Activated T-cell treated with anti-CD3 and anti-CD28 coated beads, Interleukin-2, amount 50 U/mL, for 72 hours (primary cell): ENCODE measurements at places on chromosomes 4 and X.

DNA sequence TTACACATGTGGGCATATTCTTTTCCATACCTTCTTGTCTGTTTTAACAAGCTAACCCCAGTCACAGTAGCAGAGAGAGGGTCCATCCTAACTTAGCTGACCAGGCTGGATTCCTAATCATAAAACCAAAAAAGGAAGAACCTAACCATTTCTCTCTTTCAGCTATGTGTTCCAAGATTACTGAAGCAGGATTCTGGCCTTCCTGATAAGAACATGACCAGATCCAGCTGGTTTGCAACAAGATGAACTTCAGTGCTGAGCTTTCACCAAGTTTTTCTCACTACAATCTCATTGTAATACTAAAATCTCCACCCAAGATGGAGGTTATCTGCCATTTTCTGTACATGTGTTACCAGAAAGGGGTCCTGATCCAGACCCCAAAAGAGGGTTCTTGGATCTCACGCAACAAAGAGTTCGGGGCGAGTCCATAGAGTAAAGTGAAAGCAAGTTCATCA lies 20.4 kb upstream of the UBA6 start:
- DNase-seq = no peak

DNA sequence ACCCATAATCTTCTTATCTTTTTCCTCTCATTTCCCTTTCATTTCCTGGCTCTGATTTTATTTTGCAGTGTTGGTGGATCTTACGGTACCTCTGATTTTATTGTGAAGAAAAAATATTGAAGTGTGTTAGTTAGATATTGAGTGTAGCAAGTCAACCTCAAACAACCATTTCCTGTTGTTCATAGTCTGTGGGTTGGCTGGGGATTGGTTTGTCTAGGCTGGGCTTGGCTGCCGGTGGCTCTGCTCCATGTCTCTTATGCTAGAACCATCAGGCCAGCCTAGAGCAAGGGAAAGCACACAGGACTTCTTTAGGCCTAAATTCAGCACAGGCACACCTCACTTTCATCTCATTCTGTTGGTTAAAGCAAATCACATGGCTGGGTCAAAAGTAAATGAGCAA lies 383.1 kb upstream of the LCORL start:
- DNase-seq = no peak

DNA sequence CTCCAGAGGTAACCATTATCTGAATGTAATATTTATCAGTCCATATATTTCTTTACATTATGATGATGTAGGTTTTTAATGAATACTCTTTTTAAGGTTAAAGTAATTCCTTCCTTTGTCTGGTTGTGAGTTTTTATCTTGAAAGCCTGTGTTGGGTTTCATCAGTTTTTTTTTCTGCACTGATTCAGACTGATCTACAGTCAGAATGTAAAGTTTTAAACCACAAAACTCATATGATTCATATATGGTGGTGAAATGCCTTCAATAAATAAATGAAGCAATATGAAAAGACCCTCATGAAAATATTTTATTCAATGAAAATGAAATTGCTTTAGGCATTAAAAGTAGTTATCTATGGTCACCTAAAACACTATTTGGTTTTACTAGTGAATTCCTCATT lies 47.1 kb downstream of the SORBS2 start:
- no peak for DNase-seq

DNA sequence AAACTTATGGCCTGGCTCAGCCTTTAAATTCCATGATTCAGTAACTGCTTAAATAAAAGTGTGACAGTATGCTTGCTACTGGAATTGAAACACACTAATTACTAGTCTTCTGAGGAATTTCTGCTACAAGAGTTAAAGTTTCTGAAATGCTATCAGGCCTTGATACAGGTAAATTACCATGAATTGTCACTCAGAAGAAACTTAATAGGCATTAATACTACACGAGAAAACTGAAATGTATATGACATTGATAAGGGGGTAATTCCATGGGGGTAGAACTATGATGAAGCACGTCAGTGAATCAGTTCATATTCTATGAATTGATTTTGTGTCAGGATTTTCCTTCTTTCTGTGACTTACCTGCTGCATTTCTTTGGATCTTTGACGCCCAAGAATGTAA lies 3.0 kb upstream of the NPY1R start:
- no peak for DNase-seq

DNA sequence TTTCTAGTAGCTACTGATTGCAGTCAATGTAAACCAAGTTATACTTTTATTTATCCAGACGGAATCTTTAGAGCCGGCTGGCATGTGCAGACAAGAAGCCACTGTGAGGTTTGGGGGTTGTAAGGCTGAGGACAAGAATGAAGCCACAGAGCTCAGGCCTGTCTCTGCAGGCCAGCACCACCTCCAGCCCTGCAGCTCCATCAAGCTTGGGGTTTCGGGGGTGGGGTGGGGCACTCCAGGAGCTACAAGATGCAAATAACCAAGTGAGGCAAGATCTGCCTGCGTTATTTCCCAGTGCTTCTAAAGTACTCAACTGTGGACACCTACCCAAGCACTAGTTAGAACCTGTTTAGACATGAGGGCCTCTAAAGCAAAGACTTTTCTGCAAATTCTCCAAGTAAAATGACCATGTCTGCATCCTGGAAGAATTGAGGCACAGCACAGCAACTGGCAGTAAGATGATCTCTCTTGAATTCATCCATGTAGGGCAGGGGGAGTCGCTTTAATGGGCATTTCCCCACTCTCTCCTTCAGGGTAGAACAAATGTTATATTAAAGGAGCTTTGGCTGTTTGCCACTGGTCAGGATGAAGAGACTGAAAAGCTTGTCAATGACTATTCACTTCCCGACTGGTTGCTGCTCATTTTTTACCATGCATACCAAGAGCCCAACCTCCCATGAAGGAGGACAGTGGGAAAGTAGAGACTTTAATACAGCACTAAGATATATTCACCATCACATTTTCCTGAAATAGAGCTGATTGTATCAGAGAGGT lies 222.5 kb downstream of the MGST2 start:
- DNase-seq = no peak

DNA sequence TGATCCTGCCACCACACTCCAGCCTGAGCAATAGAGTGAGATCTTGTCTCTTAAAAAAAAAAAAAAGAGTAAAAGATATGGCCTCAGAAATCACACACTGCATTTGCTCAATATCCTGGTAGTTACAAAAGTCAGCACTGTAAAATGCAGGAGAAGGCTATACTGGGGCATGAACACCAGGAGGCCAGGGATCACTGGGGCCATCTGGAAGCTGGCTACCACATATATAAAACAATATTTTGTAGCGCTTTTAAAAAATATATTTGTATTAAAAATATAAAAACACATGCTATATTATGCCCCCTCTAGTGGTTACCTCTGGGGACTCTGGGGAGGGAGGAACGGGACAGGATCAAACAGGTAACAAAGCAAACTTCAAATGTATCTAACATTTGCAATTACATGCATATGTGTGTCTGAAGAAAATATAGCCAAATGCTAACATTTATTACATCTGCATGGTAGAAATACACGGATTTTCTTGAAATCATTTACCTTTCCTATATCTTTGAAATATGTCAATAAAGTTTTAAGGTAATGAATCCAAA lies 4.0 kb downstream of the C4orf46 start:
- peak; percentile 33 for DNase-seq

GRCh38 chrX:31483336-31483735 lies 411.5 kb upstream of the FTHL17 start:
- no peak for DNase-seq

DNA sequence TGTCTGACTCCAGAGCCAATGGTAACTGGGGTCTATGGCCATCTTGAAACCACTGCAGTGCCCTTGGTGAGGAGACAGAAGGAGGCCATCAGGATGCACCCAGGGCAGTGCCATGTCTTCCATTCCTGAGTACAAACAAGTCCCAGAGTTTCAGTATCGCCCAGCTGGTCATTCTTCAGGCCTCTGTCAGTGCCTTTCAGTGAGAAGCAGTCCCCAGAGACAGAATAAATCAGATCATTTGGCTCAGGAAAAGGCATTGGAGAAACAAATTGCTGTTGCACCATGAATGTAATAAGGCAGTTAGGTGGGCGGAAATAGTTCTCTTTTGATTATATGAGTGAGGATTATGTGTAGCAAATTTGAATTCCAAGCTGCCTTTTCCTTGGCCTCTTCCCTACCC lies 21.3 kb downstream of the ADGRG4 start:
- DNase-seq = no peak

- no peak for DNase-seq
Measured at GRCh38 chrX:42720209-42720608, 57.8 kb downstream of the PPP1R2C start.

- DNase-seq = no peak
Measured at GRCh38 chrX:1713296-1713695, 98.4 kb downstream of the ASMT start.

DNA sequence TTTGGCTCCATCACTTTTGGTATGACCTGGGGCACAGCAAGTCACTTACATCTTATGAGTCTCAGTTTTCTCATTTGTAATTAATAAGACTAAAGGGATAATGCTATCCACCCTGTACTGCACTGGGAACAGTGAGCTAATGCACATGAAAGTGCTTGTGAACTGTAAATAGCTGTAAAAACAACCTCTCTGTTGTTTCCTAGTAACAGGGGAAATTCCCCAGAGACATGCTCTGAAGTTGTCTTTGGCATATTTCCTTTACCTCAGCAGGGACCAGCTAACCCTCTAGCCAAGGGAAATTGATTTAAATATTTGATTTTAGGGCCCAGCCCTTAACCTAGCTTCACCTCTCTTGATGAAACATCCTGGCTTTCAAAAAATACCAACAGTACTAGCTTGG lies 6.1 kb upstream of the CYSLTR1 start:
- no peak for DNase-seq

GRCh38 chrX:101958139-101958538 lies 26.3 kb upstream of the ZMAT1 start:
- no peak for DNase-seq

- DNase-seq = no peak
Measured at GRCh38 chr4:8097141-8097541, 61.5 kb downstream of the ABLIM2 start.

GRCh38 chr4:6910340-6910959 lies 824 bp downstream of the TBC1D14 start:
- DNase-seq = no peak

DNA sequence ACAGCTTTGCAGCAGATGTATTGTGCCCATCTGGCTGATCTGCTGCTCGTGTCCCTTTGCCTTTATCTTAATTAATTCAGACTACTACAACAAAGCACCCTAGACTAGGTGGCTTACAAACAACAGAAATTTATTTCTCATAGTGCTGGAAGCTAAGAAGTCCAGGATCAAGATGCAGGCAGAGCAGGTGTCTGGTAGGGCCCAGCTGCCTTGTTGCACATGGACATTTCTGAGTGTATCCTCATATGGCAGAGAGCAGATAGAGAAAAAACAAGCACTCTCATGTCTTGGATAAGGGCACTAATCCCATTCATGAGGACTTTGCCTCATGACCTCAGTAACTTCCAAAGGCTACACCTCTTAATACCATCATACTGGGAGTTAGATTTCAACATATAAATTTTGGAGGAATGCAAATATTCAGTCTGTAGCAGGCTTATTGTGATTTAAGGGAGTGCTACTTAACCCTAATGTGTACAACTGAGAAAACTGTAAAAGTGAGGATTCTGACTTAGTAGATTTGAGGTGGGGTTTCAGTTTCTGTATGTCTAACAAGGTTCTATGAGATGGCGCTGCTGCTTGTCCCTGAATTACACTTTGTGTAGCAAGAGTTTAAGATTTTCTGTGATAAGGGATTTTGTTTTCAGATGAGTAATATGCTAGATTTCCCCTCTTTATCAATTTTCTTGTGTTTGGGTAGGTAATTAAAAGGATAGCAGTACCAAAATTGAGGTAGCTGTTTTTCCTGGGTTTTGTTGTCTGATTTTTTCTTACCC lies 473.2 kb upstream of the TECRL start:
- no peak for DNase-seq

DNA sequence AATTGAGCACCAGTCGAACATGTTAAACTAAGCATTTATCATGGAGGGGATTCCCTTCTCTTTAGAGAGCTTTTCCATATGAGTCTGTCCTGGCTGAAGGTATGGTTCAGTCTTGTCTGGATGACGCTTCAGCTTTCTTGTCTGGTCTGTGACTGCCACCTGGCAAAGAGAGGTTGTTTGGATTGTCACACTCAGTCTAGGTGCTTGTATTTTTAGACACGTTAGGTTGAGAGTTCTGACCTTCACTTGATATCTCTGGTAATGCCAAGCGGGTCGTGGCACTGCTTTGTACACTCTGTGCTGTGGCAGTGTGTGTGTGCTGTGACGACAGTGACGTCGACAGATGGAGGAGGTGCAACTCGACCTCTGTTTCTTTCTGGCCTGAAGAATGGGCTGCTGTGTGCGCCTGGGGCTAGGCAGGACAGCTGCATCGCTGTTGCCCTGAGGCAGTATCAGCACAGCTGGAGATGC lies 12.6 kb downstream of the NOCT start:
- DNase-seq = no peak

DNA sequence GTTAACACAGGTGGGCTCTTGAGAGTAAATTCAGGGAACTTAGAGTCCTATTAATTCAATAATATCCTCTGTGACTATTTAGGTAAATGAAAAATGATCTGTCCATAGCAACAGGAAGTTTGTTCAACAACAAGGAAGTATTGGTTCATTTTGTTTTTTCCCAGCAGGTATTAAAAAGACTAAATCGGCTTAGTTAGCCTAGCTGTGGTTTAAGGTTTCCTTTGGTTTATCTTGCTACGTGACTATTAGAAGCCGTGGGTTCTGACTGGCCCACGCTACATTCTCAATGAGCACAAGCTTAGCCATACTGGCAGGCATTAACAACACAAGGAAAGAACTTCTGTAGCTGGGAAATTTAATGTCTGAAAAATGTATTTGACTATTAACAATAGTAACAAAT lies 168.8 kb upstream of the HS3ST1 start:
- no peak for DNase-seq

- DNase-seq = no peak
Measured at GRCh38 chrX:23779025-23779424, 3.9 kb upstream of the SAT1 start.

GRCh38 chr4:66974665-66975064 lies 570.6 kb downstream of the CENPC start:
- no peak for DNase-seq

DNA sequence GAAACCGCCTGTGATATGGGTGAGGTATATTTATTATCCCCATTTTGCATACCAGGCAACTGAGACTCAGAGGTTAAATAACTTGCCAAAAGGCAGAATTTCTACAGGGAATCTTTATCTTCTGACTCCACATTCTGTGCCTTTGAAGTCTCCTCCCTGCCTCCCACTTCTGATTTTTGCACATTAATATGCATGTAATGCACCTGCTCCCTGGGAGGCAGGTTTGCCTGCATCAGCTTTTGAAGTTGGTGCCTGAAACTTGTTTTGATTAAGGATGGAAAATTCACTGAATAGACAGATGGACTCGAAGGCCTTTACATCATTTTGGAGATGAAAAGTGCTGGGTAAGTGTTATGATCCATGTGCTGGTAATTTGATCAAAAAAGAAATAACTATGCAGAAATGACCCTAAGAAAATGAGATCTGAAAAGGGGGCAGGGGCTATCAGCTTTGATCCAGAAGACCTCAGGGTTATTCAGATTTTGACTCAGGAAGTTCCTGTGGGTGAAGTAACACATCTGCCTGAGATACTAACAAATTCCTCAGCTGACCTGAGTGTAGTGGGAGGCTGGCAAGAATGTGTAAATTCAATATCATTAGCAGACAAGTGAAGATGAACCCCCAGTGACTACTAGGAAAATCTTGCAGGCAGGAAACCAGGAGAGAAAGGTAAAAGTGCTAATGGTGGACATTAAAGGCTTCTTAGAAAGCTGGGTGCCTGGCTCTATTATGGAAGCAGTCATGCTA lies 167.5 kb upstream of the BOD1L1 start:
- DNase-seq = no peak
